Activated naive CD8-positive, alpha-beta T cell treated with anti-CD3 and anti-CD28 coated beads, Interleukin-2, amount 50 U/mL, for 16 hours (primary cell): ENCODE measurements at places on chromosomes 16 and 17.

DNA sequence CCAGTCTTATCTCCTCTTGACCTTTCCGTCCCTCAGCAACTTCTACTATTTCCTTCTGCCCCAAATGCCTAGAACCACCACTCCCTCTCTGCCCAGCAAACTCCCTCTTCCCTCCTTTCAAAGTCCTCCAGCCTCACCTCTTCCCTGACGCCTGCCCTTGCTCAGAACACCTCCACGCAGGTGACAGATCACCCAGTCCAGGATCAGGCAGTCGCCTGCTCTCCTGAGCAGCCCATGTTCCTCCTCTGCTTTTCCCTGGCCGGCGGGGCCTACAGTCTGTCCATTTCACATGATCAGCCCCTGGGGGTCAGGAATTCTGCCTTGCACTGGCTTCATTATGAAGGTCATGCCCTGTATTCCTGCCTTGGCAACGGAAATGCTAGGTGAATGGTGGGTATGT is 422 bp downstream of the CD300LF start:
- no peak for DNase-seq

- DNase-seq = no peak
Observed at GRCh38 chr17:37064206-37064605, 115.5 kb downstream of the AATF start.

- DNase-seq = no peak
Observed at GRCh38 chr17:72238157-72238673, 117.4 kb downstream of the SOX9 start.

GRCh38 chr16:52450916-52451315 is 96.0 kb downstream of the TOX3 start:
- DNase-seq = no peak

GRCh38 chr16:75627851-75628250 is 4.8 kb upstream of the ADAT1 start:
- DNase-seq = no peak

DNA sequence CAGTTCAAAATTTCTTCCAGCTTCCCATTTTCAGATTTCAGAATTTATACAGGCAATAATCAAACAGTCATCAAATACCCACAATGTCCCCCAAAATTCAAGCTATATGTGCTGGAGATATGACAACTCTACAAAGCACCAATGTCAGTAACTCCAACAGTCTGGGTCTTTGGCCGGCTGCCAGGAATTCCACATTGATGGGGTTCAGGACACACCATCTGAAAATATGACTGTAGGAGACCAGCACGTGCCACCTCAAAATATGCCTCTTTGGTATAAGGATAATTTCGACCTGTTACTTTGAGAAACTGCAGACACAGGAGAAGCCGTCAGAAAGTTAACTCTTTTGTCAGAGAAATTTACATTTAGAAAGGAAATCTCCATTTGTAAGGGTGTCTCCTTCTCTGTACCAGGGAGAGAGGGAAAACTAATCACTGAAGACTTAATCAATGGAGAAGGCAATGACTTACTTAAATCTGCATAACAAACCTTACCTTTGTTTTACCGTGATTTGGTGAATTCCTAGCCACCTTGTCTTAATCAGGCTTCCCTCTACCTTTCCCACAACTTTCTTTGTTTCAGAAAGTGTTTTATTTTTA is 594.3 kb upstream of the CDH5 start:
- no peak for DNase-seq

DNA sequence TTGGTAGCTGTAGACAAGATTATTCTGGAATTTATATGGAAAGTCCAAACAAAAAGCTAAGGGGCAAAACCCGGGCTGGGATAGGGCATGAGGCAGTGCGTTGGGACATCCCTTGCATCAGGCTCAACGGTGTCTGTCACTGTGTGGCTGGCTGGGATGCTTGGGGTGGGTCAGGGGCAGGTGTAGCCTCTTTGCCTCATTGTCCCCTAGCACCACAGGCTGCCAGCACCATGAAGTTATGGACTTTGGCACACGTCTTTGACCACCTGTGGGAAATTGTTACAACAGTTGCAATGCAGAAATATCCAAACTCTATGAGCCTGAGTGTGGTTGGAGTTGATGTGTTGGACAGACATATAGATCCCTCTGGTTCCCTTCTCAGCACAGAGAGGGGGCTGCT is 32.8 kb upstream of the MARCHF10 start:
- no peak for DNase-seq

DNA sequence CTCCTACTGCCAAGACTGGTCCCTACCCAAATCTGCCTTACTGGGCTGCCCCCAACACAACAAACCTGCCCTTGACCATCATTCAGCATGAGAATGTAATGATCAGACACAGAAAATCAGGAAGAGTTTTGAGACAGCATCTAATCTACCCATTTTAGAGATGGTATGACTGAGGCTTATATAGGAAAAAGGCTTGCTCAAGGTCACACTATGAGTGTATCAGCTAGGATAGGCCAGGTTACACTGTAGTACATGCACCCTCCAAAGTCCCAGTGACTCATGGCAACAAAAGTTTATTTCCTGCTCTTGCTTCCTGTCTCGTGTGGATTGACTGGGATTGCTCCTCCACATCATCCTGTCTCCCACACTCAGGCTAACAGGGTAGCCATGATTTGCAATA is 27.9 kb downstream of the NLRC5 start:
- no peak for DNase-seq

DNA sequence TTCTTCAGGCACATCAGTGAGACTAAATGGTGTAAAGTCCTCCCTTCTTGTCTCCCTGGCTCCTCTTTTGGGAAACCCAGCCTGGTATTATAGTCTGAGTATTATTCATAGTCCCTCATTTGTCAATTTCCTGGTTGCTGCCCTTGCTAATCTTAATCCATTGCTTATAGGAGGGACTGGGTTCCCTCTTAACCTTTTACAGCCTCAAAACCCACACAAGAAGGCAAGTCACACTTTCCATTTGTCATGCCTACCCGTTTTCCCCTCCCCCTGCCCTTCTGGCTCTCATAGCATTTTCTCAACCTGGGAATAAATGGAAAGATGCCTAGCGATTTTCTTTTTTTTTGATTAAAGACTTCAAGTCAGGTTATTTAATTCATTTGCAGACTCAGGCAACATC is 124.8 kb downstream of the MAP2K6 start:
- no peak for DNase-seq

- no peak for DNase-seq
Observed at GRCh38 chr16:82709987-82710386, 83.2 kb downstream of the CDH13 start.

DNA sequence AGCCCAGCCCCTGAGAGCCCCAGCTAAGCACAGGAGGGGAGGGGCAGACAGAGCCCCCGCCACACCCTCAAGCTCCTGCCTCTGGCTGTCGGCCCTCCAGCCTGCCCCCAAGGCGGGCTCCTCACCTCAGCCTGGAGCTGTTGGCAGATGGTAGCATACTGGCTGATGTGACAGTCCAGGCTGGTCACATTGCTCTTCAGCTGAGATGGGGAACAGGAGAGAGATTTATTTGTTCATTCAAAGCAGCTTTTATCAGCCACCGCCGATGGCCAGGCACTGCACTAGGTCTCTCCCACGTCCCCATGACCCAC is 14.8 kb downstream of the KIF18B start:
- no peak for DNase-seq

- no peak for DNase-seq
Observed at GRCh38 chr17:28407130-28407973, 1.3 kb upstream of the SLC46A1 start.

GRCh38 chr17:81085420-81085911 is 50.5 kb downstream of the BAIAP2 start:
- no peak for DNase-seq

DNA sequence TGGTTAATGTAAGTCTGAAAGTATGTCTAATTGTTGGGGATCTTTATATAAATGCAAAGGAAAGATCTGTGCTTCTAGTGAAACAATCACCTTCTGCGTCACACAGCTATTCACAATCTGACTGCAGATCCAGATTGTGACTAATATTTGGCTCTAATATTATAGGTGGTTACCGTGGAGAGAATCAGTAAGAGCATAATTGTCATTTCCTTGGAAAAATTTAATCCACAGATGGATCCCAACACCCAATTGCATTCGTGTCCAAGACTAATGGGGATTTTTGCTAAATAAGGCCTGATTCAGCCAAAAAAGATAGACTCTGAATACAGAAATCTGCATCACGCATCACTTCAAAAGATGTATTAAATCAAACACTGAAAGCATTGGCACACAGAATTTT is 2.7 kb upstream of the KCNJ2 start:
- DNase-seq = no peak

DNA sequence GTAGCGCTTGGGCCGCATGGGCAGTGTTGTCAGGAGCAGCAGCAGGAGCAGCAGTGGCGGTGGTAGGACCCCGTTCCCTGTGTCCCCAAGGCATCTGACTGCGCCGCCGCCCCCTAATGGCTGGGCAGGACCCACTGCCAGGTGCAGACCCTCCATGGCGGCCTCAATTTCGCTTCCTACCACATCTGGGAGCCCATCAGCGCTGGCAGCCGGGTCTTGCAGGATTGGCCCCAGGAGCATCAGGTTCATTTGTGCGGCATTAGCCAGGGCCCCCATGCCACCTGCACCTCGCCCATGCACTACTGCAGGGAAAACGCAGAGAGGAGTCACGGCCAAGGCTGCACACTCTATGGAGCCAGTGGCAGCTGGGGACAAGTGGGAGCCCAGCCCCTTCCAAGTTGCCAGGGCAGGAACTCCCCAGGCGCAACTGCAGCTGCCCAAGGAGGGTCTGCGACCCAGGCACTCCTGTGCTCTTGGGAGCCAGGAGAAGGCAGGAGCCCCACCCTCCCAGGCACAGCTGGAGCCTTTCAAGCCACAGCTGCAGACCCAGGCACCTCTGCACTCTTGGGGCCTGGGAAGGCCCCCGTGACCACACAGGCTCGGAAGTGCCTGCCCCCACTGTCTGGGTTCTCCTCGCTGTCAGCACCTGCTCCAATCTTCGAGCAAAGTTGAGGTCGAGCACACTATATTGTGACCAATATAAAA is 594.2 kb downstream of the KCNJ18 start:
- DNase-seq = no peak

- no peak for DNase-seq
Observed at GRCh38 chr17:61007980-61008379, 330.3 kb downstream of the BCAS3 start.

DNA sequence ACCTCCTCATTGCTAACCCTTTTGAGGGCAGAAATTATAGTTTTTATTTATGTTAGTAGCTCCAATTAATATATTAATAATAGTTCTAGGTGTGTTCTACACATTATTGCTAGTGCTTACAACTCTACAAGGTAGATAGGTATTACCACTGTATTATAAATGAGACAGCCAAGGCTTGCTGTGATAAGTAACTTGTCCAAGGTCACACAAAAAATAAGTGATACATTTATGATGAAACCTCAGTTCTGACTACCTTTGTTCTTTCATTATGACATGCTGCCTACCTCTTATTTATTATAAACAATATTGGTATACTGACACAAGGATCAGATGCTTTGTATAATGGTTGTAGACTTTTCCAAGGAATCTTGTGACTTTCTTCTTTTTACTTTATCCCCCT is 41.2 kb downstream of the NFAT5 start:
- DNase-seq = no peak

DNA sequence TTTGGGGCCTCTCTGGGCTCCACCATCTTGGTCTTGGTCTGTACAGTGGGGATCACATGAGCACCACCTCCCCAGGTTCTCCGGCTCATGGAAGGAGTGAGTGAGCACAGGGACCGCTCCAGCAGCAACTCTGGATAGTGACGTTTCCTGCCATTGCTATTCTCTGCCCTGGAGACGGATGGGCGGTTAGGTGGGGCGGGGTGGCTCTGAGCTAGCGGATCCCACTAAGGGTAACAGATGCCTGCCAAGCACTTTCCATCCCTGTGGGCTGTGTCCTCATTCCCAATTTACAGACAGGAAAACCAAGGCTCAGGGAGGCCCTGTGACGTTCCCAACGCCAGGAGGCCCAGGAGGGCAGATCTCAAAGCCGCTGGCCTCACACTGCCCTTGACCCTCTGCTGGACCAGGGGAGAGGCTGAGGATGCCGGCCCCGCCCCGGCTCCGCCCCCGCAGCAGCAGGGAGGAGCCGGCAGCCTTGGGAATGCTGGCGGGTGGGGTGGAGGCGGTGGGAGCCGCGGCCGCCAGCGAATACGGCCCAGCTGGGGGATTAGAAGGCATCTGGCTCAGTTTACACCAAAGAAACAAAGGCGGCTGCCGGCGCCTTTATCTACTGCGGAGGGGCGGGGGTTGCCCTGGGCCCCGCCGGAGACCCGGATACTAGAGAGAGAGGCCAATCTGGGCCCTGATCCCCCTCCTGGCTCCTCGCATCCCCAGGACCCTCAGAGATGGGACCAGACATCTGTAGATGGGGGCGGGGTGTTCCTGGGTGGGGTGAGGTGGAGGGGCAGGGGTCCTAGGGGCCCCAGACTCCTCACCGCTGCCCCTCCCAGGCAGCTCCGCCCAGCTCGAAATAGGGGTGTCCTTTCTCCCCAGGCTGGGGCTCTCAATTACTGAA is 122.3 kb upstream of the CIBAR2 start:
- DNase-seq = no peak

GRCh38 chr16:1769402-1770300 is 1.7 kb downstream of the NME3 start:
- no peak for DNase-seq

GRCh38 chr16:81489547-81490267 is 45.1 kb downstream of the CMIP start:
- no peak for DNase-seq

DNA sequence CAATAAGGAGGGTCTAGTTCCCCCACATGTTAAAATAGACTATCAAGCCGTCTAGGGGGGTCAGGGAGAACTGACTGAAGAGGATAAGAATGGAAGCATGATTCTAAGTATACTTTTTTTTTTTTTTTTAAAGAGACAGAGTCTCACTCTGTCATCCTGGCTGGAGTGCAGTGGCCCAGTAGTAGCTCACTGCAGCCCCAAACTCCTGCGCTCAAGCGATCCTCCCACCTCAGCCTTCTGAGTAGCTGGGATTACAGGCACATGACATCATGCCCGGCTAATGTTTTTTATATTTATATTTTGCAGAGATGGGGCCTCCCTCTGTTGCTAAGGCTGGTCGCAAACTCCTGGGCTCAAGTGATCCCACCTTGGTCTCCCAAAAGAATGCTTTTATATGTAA is 14.2 kb downstream of the AMFR start:
- no peak for DNase-seq
